ENCODE measurements at places on chromosomes 1 and 21.

DNA sequence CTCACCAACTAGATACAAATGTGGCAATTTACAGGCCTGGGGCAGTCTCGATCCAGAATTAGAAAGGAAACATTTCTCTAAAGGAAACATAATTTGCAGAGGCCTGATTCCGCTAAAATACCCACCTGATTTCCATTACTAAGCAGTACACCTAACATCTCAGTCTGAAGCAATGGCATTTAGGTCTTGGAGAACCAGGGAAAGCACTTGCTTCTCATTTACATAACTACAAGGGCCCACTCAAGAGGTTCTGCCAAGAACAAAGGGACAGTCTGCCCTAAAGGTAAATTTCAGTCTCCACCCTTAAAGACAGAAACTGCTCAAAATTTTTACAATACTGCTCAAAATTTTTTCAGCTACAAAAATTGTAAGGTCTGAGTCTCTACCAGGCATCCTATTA lies 123.7 kb upstream of the GJB5 start:
- DNase-seq, result no peak

GRCh38 chr1:171674431-171675405 lies 22.2 kb upstream of the MYOC start:
- no peak for DNase-seq

DNA sequence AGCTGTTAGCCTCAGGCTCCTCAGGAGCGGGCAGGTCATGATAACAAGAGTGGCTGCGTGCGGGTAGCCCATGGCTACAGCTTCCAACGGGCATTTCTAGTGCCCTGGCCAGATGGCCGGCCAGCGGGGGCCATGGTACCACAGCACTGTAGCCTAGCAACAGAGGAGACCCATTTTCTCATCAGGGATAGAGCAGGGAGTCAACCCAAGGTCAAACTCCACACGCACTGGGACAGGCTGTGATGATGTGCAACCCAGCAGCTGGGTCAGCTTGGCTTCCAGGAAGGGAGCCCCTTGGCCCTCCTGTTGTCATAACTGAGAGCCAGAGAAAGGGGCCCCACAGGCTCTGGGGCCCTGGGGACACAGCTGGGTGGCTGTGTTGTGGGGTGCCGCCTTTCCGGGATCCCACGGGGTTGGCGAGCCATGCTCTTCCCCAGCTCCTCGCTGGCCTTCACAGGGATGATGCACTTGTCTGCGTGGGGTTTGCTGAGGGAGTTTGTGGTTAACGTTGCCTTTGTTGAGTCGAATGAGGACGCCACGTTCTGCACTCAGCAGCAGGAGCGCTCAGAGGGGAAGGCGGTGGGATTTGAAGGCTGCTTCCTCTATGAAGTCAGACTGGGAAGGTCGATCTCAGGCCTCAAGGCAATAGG lies 46.3 kb downstream of the COL18A1 start:
- DNase-seq, result no peak

DNA sequence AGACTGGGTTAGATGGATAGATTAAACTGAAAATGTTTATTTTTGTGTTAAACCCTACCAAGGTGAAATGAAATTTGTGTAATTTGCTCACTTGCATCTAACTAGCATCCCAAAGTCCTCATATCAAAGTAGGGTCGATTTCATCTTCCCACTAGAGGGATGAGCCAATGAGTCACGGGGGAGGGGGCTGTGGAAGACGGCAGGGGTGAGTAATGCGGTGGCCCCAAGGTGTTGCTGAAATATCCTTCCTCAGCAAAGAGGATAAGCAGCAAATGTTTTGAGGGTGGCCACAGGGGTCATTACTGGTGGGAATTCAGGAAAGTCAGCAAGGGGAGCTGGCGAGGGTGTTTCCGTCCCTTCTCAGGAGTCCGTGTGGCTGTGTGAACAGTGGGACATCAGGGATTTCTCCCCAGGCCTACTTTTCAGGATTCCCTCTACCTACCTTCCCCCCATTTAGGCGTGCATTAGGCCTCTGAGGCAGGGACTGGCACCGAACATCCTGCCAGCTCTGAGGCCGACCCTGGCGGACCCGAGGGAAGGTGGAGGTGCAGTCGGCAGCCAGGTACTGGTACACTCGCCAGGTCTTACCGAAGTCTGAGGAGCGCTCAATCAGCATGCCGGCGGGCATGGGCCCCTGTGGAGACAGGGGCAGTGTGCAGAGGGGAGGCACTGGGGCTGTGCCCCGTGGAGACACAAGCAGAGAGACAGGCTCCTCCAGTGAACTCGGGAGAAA lies 18.1 kb downstream of the LAMB3 start:
- no peak for DNase-seq

- DNase-seq, result no peak
Measured at GRCh38 chr1:23555270-23555985, 3.9 kb downstream of the ID3 start.

- DNase-seq, result peak; percentile 65
Measured at GRCh38 chr21:33761441-33762036, 119.2 kb downstream of the ITSN1 start.

DNA sequence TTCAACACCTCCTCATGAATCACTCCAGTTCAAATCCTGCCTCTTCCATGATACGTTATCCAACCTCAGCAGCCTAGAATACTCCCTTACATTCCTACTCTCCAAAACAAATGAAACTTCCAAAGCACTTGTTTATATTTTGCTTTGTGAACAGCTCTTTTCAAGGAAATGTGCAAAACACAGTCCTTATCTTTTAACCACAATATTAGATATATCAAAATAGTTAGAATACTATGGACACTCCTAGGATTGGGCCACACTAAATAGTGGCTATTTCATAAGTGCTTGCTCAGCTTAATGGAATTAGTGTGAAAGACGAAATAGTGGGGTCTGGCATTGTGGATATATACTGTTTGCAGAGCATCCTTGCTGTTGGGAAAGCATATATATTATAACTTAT lies 173.5 kb downstream of the ZC3H11B start:
- no peak for DNase-seq

DNA sequence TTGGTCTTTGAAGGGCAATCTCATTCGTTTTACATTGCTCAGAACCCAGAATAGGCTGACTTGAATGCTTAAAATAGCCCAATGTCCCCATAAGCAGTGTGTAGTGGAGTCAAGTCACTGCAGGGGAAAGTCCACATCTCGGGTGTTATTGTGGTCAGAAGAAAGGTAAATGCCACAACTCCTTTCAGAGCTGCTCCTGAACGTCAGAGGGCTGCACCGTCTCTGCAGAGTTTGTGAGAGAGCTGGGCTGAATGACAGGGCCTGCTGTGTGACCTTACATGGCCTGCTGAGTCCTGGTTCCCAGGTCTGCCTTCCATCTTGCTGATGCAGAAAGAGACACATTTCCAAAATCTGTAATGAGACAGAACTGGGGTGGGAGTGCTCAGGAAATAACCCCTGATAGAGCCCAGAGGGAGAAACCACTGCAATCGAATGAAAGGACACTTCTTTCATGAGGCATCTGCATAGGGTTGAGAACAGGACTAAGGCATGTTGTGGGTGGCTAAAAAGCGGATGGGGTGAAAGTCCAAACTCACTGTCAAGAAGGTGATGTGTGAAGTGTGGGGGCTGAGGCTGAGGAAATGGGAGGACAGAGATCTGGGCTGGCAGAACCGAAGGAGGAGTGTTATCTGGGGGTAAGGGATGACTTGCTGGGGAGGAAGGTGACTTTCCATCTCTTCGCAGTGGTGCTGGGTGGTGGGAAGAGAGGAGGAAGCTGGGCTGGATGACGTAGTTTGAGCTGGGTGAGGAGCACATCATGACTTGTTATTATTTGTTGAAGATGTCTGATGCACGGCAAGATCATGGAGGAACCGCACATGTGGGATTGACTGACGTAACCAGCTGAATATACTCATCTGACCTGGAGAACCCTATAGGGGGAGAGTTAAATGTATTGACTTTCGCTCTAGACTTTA lies 33.7 kb downstream of the XCL2 start:
- peak; percentile 68 for DNase-seq

- DNase-seq, result no peak
Measured at GRCh38 chr21:44436111-44436611, 19.1 kb upstream of the LRRC3 start.

DNA sequence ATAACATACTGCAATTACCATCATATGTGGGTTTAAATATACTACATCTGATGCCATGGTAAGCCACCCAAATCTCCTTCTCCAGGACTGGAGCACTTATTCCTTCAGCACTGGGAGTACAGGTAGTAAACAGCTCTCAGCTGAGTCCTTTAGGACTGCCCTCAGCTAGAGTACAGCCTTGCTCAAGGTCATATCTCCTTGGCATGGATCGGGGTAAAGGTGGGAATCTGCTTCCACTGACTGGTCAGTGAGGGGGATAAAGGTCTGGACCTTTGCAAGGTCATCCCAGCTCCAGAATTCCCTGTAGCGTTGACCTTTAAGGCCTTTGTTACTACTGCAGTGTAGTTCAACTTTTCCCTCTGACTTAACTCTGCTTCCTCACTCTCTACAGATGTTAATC lies 38.8 kb downstream of the RPL5 start:
- no peak for DNase-seq

DNA sequence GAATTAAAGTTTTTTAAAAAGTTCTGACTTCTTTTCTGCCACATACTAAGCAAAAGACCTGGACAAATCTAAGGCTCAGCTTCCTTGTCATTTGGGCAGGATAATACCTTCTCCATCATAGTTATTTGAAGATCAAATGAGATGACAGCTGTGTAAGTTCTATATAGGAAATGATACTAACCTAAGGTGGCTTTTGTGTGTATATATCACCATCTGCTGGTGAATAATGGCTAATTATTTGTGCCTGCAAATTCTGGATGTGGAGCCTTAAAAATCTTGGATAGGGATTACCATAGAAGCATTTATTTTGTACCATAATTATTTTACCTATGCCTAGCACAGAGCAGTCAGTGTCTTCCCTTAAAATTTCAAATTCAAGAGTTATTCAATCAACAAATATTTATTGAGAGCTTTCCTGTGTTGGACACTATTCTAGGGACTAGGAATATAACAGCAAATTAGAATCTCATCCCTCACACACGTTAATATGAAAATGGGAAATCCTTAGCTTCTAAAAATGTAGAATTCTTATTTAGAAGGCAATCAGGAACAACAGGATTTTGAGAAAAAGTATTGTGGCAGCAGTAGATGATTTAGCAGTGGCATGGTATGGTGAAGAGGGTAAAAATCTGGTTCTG lies 89.8 kb downstream of the TMEM200B start:
- peak; percentile 56 for DNase-seq

DNA sequence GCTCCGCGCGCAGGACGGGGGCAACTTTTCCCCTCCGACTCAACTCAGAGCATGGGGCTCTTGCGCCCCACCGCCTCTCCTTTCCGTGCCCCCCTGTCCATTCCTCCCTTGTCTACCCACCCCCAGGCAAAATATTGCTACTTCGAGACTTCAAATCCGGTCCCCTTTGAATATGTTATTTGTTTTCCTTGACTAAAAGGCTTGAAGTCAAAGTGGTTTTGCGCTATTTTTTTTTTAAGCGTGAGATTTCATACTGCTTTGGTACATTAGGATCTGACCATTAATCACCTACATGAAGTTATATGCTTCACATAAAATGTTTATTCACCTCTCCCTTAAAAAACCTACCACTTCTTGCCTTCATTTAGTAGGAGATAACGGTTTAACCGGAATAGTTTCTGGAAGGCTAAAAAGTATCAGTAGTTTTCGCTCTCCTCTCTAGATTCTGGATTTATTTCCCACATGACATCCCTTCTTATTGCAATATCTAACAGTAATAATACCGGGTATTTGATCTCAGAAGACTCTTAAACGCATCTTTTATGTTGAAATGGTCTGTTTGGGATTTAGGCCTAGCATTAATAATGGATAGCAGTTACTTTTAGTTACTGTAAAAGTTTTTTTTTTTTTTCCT lies 1.6 kb downstream of the NFIA start:
- DNase-seq, result no peak

DNA sequence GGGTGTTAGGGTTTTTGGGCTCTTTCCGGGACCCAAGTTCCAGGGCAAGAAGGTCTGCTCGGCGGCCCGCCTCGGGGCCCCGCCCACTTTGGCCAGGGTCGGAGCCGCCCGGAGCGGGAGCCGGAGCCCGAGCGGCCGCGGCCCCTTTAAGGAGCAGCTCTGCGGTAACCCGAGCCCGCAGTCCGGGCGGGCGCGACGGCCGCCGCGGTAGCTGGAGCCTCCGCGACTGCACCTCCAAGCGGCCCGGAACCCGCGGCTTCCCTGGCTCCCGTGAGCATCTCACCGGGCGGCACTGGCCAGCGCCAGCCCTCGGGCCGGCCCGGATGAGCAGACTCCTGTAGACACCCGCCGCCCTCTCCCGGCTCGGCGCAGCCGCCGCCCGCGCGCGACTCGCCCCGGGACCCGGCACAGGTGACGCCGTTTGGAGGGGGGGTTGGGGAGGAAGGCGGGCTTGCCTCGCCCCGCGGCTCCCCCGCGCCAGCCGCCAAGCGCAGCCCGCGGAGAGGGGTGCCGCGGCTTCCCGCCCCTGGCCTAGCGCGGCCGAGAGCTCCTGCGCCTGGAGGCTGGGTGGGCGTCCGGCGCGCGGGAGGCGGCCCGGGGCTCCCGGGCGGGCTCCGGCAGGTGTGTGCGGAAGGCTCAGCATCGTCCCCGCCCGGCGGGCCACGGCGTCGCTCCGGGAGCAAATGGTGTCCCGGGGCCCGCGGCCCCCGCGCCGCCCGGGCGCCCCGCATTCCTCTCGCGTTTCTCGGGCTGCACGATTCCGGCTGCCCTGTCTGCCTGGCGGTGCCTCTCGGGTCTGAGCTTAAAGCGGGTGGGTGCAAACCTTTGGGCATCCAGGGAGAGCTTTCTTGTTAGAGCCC lies at the start of gene TLCD4:
Gene TLCD4, plus strand, starts transcription at position 149 of the 860 bp plus-strand sequence. CDS start 26,547 bp downstream, outside the sequence.
- DNase-seq, result no peak

GRCh38 chr21:25133939-25134338 lies 473.3 kb downstream of the MRPL39 start:
- no peak for DNase-seq

DNA sequence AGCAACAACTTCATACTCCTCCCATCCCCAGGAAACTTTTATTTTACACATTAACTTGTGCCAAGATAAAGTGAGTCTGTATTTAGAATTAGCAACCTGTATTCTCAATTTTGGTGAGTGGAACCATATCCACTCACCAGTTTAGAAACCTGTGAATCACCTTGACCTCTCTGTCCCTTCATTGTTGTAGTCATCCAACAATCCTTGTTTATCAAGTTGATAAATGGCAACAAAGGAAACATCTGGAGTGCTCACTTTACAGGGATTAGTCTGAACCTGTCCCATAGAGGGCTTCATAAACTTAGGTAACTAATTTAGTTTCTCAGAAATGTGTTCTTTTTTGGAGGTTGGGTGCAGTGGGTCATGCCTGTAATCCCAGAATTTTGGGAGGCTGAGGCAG lies 3.9 kb upstream of the CLSPN start:
- DNase-seq, result no peak

- no peak for DNase-seq
Measured at GRCh38 chr1:63230722-63231121, 91.6 kb upstream of the FOXD3 start.

- no peak for DNase-seq
Measured at GRCh38 chr1:44497422-44498170, 92.5 kb downstream of the RNF220 start.

GRCh38 chr1:88698764-88699163 lies 14.7 kb downstream of the PKN2 start:
- no peak for DNase-seq

Data from inflammatory macrophage (primary cell).